ENCODE measurements at places on chromosomes 7 and 10.

DNA sequence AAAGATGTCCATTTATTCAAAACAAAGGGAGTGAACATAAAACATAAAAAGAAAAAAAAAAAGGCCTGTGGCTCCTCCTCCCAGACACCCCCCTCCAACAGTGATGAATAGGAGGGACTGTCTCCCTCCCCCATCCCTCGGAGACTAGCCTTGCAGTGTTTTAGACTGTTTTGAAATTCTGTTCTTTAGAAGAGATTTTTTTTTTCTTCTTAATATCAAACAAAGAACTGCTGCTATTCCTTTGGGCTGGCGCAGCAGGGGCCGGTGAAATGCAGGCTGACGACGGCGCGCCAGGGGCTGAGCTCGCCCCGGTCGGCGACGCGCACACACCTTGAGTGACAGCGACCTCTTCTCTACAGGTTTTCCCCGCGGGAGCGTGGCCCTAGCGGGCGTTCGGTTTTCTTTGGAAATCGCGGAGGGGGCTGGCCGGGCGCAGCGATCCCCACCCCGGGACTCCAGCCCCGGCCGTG is at the start of gene LANCL2:
LANCL2 (plus strand) TSS at position 133 of the 470 bp plus-strand sequence. CDS start 689 bp downstream, outside the sequence.
- DNase-seq, result no peak

DNA sequence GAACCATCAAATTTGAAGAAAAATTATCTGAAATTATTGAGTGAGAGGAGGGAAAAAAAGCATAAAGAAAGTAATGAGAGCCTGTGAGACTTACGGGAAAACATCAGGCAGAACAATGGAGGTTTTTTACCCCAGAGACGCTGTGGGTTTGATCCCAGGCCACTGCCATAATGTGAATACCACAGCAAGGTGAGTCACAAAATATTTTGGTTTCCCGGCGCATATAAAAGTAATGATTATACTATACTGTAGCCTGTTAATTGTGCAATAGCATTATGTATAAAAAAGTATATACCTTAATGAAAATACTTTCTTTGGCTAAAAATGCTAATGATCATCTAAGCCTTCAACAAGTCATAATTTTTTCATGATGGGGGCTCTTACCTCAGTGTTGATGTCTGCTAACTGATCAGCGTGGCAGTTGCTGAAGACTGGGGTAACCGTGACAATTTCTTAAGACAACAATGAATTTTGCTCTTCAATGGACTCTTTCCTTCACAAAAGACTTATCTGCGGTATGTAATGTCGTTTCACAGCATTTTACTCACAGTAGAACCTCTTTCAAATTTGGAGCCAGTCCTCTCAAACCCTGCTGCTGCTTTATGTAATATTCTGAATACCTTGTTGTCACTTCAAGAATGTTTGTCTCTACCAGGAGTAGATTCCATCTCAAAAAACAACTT is 97.0 kb upstream of the FAM20C start:
- no peak for DNase-seq

- DNase-seq, result no peak
Observed at GRCh38 chr10:83862723-83863122, 276.6 kb upstream of the GHITM start.

GRCh38 chr10:61792921-61793320 is 108.6 kb upstream of the ARID5B start:
- no peak for DNase-seq

Measured in activated CD4-positive, alpha-beta T cell treated with anti-CD3 and anti-CD28 coated beads, Interleukin-2, amount 50 U/mL, for 24 hours (primary cell).